CD4-positive, CD25-positive, alpha-beta regulatory T cell (primary cell): ENCODE measurements at places on chromosomes 12 and 14.

GRCh38 chr12:131362291-131363211 is 348.3 kb upstream of the SFSWAP start:
- H3K4me3 ChIP-seq = no peak overlapping the region
- H3K27me3 ChIP-seq = no peaks in the 10 kb centered on the region
- no peaks in the 10 kb centered on the region for H3K36me3 ChIP-seq
- no peaks in the 10 kb centered on the region for H3K4me1 ChIP-seq
- DNase-seq = no peak
- H3K27ac ChIP-seq = no peak overlapping the region

- no peak within 1 kb of the TSS for H3K27ac ChIP-seq
- peaks cover 16% of the 10 kb centered on the region for H3K27me3 ChIP-seq
- H3K4me1 ChIP-seq = peaks cover 17% of the 10 kb centered on the region
- H3K36me3 ChIP-seq = no peaks in the 10 kb centered on the region
- peak; percentile 22 for DNase-seq
Measured at GRCh38 chr12:459430-460258, at the start of gene B4GALNT3. TSS of gene B4GALNT3 (plus strand) at chr12:459939. CDS start at chr12:460377, 438 bp downstream.

GRCh38 chr14:100857233-100857922 is 31.5 kb downstream of the MEG3 start:
- no peaks in the 10 kb centered on the region for H3K4me1 ChIP-seq
- H3K27me3 ChIP-seq = no peaks in the 10 kb centered on the region
- no peak overlapping the region for H3K27ac ChIP-seq
- no peaks in the 10 kb centered on the region for H3K36me3 ChIP-seq
- no peak overlapping the region for H3K4me3 ChIP-seq
- DNase-seq = no peak

GRCh38 chr12:6328945-6329702 is 12.8 kb downstream of the TNFRSF1A start:
- no peaks in the 10 kb centered on the region for H3K27me3 ChIP-seq
- H3K36me3 ChIP-seq = peaks cover 51% of the 10 kb centered on the region
- no peak overlapping the region for H3K4me3 ChIP-seq
- no peak for DNase-seq
- peaks cover 7% of the 10 kb centered on the region for H3K4me1 ChIP-seq
- H3K27ac ChIP-seq = no peak overlapping the region

DNA sequence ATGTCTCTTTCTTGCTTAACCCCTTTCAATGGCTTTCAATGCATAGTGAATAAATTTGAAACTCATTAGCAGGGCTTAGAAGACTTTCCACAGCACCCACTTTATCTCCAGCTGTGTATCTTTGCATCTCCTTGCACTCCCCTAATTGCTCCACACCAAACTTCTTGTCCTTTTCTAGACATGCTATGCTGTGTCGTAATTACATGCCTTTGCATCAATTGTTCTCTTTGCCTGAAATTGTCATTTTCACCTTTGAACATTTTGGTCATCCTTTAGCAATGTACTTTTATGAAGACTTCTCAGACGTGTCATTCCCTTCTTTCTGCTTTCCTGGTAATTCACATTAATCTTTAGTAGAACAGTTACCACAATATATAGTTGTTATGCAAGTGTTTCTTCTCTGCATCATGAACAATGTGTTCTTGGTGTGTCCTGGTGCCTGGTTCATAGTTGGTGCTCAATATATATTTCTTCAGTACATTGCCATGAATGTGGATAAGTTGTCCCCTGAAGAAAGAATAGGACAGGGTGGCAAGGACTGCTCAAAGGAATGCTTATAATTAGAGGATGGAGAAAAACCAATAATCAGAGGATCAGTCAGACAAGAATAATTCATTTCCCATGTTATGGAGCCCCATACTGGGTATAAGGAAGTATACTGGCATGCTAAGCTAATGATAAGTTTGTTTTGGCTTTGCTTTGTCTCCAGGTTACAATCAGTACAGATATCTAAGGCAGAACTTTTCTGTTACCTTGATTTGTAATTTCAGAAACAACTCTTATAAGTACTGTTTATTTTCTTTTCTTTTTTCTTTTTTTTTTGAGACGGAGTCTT is 27.2 kb downstream of the ARF6 start:
- no peaks in the 10 kb centered on the region for H3K36me3 ChIP-seq
- H3K4me1 ChIP-seq = peaks cover 4% of the 10 kb centered on the region
- no peaks in the 10 kb centered on the region for H3K27me3 ChIP-seq
- DNase-seq = no peak
- no peak overlapping the region for H3K4me3 ChIP-seq

DNA sequence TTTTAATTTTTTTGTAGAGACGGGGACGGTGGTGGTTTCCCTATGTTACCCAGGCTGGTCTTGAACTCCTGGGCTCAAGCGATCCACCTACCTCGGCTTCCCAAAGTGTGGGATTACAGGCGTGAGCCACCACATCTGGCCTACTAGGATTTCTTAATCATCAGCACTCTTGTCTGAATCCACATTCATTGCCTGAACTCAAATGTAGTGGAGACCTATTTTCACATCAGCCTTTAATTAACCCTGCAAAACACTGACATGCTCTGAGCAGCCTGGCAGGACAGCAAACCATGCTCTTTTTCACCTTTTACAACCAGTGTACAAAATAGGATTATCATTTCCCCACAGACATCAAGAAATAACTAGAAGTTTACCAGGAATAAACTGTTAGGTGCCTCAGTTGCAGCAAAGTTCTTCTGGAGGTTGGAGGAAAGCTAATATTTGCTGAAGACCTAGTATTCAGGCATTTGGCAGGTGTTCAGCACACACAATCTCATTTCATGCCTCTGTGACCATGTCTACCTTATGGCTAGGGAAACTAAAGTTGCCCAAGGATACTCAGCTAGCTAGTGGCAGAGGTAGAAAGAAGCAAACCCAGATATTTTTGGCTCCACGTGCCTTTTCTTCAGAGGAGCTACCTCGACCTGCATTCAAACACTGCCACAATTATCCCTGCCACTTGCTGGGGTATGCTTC is 37.7 kb downstream of the CFL2 start:
- H3K27ac ChIP-seq = no peak overlapping the region
- H3K27me3 ChIP-seq = no peaks in the 10 kb centered on the region

DNA sequence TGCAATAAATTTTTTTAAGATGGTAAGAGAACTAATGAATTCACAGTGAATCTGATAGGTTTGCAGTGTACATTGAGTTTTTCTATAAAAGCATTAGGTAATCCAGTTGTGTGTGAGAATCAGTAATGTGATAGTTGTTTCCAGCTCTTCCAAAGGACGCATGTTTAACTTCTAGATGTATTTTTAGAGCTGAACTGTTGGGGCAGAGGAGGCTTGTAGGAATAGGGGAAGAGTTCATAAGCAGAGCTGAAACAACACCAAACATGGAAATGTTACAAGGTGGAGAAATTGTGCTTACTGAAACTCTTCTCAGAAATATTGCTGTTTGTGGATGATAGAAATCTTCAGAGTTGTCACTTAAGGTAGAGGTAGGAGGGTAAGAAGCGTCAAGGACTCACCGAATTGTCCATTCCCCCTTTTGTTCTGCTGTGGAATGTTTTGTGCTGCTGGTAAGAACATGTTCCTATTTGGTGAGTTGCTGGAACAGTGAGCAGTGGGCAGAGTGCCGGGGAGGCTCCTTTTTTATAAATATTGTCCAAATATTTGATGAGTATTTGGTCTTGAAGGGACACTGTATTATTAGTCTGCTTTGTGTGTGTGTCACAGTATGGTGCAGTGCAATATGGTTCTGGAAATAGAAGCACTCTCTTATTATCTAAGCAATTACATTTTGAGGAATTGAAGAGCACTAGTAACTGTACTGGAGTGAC is 76.7 kb downstream of the ANO6 start:
- no peaks in the 10 kb centered on the region for H3K36me3 ChIP-seq
- no peaks in the 10 kb centered on the region for H3K4me1 ChIP-seq
- no peak overlapping the region for H3K4me3 ChIP-seq

- peak overlapping the region; percentile 75 for H3K4me3 ChIP-seq
- DNase-seq = no peak
- peaks cover 40% of the 10 kb centered on the region for H3K4me1 ChIP-seq
- peak overlapping the region; percentile 91 for H3K27ac ChIP-seq
Measured at GRCh38 chr12:68609998-68610369, 715 bp upstream of the RAP1B start.

DNA sequence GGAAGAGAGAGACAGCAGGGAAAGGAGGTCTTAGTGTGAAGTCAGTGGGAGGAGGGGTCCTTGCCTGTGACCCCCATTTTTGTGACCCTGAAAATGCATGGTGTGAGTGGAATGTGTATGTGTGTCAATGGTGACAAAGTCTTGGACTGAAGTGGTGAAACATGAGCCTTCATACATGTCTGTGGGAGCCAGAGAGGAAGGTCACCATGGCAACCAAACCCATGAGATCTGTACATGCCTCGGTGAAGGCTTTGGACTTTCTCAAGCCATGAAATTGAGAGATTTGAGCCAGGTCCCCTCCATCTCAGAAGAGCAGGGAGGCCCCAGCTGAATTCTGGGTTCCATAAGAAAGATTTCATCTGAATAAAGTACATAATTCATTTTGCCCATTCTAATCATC is 108.7 kb downstream of the TTC8 start:
- no peak overlapping the region for H3K27ac ChIP-seq
- H3K36me3 ChIP-seq = no peaks in the 10 kb centered on the region
- no peaks in the 10 kb centered on the region for H3K4me1 ChIP-seq
- peaks cover 9% of the 10 kb centered on the region for H3K27me3 ChIP-seq
- no peak for DNase-seq

DNA sequence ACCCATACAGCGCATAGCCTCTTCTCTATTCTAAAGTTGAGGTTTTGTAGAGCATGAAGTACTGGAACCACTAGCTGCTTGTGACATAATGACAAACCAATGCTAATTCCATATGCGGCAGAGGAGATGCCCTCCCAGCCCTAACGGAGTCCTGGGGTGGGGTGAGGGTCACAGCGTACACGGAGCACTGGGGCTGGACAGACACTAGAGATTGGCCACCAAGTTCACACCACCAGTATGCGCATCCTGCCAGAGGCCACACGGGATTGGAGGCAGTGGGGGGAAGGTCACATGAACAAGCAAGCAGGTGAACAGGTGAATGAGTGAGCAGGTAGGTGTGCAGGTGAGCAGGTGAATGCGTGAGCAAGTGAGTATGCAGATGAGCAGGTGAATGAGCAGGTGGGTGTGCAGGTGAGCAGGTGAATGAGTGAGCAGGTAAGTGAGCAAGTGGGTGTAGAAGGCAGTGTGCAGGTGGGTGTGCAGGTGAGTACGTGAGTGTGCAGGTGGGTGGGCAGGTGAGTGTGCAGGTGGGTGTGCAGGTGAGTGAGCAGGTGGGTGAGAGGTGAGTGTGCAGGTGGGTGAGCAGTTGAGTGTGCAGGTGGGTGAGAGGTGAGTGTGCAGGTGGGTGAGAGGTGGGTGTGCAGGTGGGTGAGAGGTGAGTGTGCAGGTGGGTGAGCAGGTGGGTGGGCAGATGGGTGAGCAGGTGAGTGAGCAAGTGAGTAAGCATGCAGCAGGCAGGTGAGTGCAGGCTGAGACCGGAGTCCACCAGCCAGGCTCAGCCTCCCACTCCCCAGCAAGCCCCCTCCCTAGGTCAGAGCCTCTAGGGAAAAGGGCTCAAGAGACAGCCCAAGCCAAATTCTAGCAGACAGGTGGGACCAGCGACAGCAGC is 52.7 kb downstream of the CCDC85C start:
- H3K4me3 ChIP-seq = no peak overlapping the region
- DNase-seq = no peak
- H3K36me3 ChIP-seq = no peaks in the 10 kb centered on the region
- H3K4me1 ChIP-seq = no peaks in the 10 kb centered on the region

GRCh38 chr14:92724516-92725340 is 23.7 kb downstream of the LGMN start:
- H3K36me3 ChIP-seq = no peaks in the 10 kb centered on the region
- no peaks in the 10 kb centered on the region for H3K27me3 ChIP-seq
- H3K4me1 ChIP-seq = peaks cover 7% of the 10 kb centered on the region

DNA sequence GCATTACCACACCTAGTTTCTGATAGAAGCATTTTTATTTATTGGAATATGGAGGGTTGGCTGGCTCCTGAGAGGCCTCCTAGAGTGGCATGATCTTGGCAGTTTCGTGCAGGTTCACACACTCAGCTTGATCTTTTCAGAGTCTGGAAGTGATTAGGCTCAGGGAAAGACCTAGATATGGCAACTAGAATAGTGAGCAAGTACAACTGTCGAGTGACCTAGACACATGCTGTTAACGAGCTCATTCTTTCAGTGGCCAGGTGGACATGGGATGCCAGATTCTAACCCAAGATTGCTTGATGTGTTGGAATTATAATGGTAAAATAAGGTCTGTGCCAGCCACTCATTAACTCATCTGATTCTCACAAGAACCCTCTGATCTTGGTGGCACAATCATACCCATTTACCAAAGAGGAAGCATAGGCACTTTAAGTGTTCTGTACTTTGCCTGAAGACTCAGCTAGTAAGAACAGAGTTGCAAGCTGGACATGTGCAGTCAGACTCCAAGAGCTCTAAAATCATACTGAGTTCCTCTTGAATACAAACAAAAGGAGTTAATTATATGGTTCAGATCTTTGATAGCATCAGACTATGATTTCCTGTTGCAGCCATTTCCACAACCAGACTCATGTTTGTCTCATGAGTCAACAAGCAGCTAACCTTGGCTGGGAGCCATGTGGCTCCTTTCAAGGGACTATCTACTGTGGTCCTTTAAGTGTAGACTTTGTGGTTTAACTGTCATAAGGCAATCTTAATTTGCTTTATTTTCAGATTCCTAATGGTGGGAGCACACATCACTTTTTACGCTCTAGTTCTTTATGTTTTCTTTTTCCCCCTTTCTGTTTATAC is 144.2 kb downstream of the PLEKHA5 start:
- H3K36me3 ChIP-seq = no peaks in the 10 kb centered on the region
- H3K4me3 ChIP-seq = peak overlapping the region; percentile 2
- H3K4me1 ChIP-seq = no peaks in the 10 kb centered on the region
- no peak for DNase-seq
